Jurkat, Clone E6-1 (cell line): ENCODE measurements at places on chromosomes 4 and X.
A peak's percentile ranks its signal among the peaks of the same experiment; 100 is the strongest.

DNA sequence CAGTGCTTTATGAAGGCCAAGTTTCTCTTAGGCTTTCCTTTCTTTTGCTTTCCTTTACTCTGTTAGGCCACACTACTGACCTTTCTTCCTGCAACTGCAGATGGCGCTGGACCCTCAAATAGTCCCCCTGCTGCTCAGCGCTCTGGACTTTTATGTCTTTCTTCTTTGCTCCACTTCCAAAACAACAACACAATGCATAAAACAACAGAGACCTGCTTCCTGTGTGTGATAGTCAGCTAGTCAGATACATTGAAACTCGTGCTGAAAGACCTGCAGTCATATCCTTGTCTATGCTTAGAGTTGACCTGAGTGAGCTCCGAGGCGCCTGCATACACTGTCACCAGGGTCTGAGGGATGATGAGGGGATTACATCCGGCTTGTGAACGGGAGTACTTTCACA lies 108.9 kb upstream of the TEX13D start:
- DNase-seq: no peak

- no peak for DNase-seq
Measured at GRCh38 chr4:39157520-39157919, 24.8 kb upstream of the WDR19 start.

GRCh38 chr4:74674750-74675149 lies 119.6 kb downstream of the BTC start:
- peak; percentile 4 for DNase-seq

GRCh38 chrX:20487227-20487626 lies 220.5 kb upstream of the RPS6KA3 start:
- no peak for DNase-seq

GRCh38 chr4:146368209-146368608 lies 153.5 kb downstream of the SLC10A7 start:
- no peak for DNase-seq

- peak; percentile 59 for DNase-seq
Measured at GRCh38 chr4:128286474-128287058, 1.0 kb downstream of the PGRMC2 start.

DNA sequence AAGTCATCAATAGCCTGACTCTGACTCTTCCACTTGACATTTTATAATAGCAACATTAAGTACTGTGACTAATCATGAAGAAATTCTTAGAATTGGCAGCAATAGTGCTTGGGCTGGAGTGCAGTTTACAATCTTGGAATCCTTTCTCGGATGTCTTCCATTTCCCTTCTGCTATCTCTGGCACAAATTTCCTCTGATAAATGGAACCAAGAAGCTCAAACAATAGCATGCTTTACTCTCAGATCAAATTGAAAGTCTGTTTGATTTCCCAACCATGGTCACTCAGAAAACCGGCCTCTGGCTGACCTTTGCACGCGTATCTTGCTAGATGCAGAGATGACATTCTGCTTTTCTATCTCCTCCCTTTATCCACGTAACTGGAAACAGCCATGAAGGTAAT lies 99.0 kb upstream of the SPANXC start:
- DNase-seq: no peak

GRCh38 chr4:114137984-114138383 lies 158.5 kb upstream of the ARSJ start:
- DNase-seq: no peak

GRCh38 chr4:81565142-81565870 lies 93.6 kb upstream of the RASGEF1B start:
- DNase-seq: no peak

GRCh38 chrX:19183761-19184477 lies 61.7 kb upstream of the ADGRG2 start:
- no peak for DNase-seq
